NCI-H1092 treated with DMSO at 0.1 percent for 48 hours (cell line): ENCODE measurements at places on chromosomes 4 and X.

DNA sequence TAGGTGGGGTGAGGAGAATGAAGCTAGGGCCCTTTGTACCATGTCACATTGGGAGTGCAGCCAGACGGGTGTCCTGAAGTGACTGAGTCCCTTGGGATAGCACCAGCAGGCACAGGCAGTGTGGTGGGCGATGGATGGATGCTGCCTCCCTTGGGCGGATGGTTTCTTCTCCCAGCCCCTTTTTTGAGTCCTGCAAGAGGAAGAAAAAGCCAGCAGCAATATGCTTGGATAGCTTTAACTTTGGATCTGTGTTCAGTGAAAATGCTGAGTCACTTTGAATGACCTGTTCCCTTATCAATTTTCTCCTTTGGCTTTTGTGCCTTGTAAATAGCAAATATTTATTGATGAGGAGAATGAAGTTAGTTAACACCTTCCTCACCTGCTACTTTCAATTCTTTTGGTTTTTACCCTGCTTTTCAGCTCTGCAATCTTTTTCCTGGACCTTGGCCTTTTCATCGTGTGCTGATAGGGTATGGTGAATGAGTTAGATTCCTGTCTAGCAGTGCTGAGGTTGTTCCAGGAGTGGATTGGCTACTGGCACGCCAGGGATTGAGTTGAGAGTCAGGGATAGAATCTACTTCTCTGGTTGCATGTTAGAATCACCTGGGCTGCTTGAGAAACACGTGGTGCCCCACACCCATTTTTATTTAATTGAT is 10.2 kb downstream of the DCUN1D4 start:
- no peak for DNase-seq

- no peak for DNase-seq
Measured at GRCh38 chr4:100070868-100071267, 119.4 kb downstream of the DDIT4L start.

DNA sequence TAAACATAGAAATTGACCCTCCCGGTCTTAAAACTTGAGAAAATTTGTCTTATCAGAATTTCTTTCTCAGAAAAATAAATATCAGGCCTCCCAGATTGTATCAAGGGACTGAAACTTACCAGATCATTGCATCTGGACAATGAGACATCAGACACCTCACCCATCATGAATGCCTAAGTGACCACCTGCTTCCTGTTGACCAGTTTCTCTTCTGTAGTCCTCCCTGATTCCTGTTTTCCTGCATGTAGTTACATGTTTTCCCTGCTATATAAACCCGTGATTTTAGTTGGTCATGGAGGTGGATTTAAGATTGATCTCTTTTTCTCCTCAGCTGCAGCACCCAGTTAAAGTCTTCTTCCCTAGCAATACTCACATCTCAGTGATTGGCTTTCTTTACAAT is 548.1 kb downstream of the PPP4R3C start:
- no peak for DNase-seq

GRCh38 chr4:163540977-163541376 is 46.5 kb downstream of the TMA16 start:
- no peak for DNase-seq

- no peak for DNase-seq
Measured at GRCh38 chr4:141238186-141238585, 17.5 kb downstream of the ZNF330 start.

DNA sequence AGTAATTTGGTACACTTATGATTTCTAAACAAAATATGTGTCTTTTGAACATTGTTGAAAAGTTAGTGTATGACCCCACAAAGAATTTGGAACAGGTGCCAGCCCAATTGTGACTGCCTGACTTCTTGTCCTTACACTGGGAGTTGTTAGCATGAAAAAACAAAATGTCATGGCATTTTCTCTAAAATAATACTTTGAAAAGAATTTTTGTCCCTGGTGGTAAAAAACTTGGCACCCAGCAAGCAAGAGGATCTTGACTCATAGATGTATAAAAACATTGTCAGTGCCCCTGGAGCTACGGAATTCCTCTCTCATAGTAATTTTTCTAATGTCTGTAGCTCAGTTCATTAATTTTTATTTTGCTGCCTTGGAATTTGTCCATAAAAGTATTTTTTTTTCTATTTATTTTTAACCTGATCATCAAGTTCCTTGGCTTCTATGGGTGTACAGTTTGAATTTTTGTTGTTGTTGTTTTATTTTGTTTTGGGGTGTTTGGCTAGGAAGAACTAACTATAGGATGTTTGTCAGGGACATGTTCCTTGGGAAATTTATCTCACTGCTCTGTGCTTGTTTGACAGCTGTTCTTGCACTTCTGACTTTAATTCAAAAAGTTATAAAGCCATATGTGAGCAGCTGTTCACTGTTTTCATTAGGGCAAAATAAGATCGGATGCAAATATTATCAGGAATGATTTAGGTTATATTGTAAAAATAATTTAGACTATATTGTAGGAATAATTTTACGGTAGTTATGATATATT is 95.4 kb upstream of the NUDT6 start:
- no peak for DNase-seq

GRCh38 chr4:151418385-151418784 is 9.4 kb downstream of the FHIP1A start:
- DNase-seq: no peak

GRCh38 chrX:130216320-130216719 is 44.6 kb downstream of the RAB33A start:
- DNase-seq: no peak

DNA sequence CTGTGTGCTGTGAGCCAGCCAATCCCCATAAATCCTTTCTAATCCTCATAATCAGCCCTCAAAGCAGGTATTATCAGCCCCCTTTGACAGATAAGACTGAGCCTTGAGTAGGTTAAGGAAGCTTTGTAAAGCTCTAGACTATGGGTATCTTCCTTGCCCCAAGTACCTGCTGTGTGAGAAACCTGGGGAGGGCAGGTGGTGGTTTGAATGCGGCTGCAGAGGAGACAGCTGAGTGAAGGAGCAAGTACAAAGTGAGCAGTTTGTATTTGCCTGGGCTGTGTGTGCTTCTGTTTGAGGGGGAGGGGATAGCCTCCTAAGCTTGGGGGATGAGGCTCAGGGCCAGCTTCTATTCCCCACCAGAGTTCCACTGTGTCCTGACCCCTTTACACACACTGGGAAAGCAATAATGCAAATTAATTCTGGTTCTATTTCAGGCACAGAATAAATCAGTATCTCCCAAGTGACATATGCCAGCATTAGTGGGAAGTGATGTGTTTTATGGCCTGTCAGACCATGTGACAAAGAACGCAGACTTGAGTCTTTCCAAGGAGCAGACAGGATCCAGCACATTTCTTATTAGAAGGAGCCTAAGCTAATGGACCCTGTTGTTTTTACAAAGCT is 63.5 kb downstream of the EVC start:
- DNase-seq: no peak

DNA sequence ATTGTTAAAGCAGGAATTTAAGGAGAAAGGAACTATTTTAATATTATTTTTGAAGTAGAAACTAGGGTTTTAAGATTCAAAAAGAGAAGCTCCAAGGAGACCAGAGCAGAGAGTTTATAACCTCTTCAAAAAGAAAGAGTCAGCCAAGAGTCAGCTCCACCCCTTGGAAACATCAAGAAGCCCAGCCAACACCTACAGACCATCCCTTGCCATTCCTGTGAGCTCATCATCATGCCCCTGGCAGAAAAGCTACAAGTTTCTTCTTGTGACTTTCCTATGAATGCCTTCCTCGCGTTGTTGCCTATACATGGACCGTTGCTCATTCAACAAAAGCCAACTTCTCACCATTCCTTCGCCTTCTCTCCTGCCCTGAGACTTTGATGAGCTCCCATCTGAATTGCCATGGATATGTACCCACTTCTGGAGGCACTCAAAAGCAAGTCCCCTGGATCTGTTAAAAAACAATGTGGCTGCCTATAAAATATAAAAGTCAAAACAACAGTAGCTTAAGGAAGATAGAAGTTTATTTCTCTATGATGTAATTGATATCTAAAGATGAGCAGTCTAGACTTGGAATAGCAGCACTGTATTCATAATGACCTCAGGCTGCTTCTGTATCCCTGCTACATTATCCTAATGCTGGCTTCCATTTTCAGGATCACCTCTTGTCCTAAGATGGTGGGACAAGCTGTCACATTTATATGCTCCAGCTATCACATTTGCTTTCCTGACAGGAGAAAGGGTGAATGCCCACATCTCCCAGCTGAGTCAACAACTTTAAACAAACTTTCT is 20.3 kb downstream of the PLRG1 start:
- DNase-seq: no peak

DNA sequence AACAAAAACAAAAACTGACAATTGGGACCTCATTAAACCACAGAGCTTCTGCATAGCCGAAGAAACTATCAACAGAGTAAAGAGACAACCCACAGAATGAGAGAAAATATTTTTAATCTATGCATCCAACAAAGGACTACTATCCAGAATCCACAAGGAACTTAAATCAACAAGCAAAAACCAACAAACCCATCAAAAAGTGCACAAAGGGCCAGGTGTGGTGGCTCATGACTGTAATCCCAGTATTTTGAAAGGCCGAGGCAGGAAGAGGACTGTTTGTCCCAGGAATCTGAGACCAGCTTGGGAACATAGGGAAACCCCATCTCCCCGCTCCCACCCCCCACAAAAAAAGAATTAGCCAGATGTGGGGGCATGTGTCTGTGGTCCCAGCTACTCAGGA is 10.7 kb downstream of the C4orf51 start:
- DNase-seq: no peak

GRCh38 chr4:6854098-6854744 is 55.4 kb upstream of the TBC1D14 start:
- peak; percentile 42 for DNase-seq

- no peak for DNase-seq
Measured at GRCh38 chr4:16992566-16993225, 94.3 kb upstream of the LDB2 start.

GRCh38 chr4:72394012-72394663 is 174.9 kb downstream of the ADAMTS3 start:
- DNase-seq: no peak

DNA sequence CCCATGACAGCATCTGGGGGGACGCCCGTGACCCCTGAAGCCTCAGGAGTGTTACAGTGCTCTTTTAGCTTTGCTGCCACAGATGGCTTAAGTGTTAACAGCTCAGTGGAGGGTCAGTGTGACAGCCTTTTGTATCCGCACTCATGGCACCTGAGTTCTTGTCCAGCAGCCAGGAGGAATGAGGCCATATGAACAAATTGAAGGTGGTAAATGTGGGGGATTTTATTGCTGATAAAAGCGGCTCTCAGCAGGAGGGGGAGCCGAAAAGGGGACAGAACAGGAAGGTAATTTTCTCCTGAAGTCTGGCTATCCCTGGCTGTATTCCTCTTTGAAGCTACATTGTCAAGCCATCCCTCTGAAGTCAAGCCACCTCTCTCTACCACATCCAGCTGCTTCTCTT is 441.0 kb downstream of the RAPGEF2 start:
- DNase-seq: peak; percentile 1

- no peak for DNase-seq
Measured at GRCh38 chrX:18616688-18617406, 55.1 kb downstream of the RS1 start.

DNA sequence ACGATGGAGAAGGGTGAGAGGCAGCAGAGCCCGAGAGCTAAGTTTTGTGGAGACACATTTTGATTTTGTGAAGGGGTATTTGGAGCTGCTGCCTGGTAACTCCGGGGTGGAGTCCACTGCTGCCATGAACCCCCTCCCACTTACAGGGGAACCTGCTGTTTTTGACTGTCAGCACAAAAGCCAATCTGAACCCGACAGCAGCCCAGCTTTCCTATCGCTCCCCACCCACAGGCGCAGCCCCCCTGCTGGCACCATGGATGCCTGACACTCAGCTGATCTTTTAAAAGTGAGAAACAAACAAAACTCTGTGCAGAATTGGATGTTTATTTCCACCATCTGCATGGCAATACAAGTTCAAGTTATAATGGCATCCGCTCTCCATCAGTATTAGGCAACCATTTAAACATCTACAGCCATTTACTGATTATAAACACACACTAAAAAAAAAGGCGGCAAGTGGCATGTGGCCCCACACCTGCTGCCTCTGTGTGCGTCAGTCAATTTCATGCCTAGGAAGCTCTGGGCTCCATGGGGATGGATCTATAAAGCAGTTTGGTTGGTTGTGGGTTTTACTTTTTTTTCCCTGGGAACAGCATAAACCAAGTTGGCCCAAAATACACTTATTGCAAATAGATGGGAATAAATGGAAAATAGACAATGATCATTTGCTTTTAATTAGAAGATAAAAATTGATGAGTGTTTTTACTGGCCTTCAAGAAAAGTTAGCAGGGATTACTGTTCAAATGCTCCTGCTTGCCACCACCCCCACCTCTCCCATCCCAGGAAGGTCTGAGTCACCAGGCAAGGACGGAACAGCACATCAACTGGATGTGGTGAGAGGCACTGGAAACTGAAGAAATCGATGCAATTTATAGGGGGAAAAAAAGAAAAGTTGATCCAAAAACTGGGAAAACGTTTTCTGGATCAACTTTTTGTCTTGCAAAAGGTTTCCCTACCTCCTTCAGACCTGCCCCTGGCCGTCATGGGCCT is 46.0 kb downstream of the SEPSECS start:
- no peak for DNase-seq

DNA sequence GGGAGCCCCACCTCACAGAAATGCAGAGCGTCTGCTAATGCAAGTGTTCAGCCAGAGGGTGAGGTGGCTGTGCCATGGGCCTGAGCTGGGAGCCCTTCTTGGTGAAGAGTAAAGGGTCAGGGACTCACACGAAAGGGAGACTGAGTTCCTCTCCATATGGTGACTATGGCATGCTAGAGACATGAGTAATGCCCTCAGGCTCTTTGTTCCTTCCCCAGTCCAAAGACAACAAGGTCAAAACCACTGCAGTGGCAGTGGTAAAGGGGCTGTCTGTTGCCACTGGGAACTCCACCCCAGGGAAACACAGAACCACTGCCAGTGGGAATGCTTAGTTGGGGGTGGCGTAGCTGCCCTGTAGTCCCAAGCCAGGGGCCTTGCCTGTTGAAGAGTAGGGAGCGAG is 22.4 kb downstream of the RAB40AL start:
- DNase-seq: no peak

- no peak for DNase-seq
Measured at GRCh38 chr4:87857789-87858188, 25.0 kb downstream of the MEPE start.

GRCh38 chr4:92235731-92236130 is 68.0 kb upstream of the GRID2 start:
- DNase-seq: no peak

- DNase-seq: no peak
Measured at GRCh38 chr4:76626686-76627465, 191.8 kb downstream of the SHROOM3 start.

- DNase-seq: no peak
Measured at GRCh38 chr4:23232987-23233386, 540.2 kb downstream of the GBA3 start.

GRCh38 chr4:42955746-42956505 is 63.4 kb downstream of the GRXCR1 start:
- DNase-seq: peak; percentile 44

GRCh38 chr4:73053076-73053475 is 16.4 kb downstream of the COX18 start:
- DNase-seq: no peak

- no peak for DNase-seq
Measured at GRCh38 chrX:1465286-1466231, 12.8 kb upstream of the ASMTL start.

GRCh38 chr4:168811786-168812651 is 198.0 kb downstream of the CBR4 start:
- no peak for DNase-seq

- no peak for DNase-seq
Measured at GRCh38 chr4:158836828-158837449, 68.1 kb downstream of the FNIP2 start.
